Activated T-cell treated with anti-CD3 and anti-CD28 coated beads, Interleukin-2, amount 50 U/mL, for 48 hours (primary cell): ENCODE measurements at places on chromosomes 2 and 18.

DNA sequence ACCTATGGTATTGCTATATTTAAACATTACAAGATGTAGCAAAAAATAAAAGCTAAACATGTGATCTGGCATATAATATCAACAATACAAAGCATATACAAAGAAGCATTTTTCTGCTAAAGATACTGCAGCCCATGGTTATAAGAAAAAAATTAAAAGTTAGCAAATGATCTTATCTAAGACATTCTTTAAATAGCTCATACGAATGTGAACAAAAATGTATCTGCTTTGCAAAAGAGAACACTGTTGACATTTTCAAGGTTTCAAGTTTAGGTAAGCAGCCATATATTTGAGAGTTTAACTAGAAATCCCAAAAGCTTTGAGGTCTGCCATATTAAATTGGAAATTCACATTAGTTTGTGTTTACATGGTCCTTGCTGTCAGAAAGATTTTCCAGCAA, 301.0 kb upstream of the SLC39A10 start:
- DNase-seq = no peak

DNA sequence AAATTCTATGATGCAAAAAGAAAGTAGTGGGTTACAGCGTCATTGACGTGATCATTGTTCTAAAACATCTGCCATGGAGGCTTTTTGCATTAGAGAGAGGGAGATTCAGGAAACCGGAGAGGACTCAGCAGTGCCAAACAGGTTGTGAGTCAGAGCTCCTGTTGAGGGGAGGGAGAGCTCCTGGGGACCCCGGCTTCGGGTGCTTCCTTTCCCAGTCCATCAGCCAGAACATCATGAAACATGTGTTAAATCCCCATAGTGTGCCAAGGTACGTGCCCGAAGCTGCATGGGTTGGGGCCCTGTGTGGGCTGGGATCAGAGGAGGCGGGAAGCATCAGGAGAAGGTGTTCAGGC, 791 bp upstream of the CYRIA start:
- DNase-seq = peak; percentile 28

DNA sequence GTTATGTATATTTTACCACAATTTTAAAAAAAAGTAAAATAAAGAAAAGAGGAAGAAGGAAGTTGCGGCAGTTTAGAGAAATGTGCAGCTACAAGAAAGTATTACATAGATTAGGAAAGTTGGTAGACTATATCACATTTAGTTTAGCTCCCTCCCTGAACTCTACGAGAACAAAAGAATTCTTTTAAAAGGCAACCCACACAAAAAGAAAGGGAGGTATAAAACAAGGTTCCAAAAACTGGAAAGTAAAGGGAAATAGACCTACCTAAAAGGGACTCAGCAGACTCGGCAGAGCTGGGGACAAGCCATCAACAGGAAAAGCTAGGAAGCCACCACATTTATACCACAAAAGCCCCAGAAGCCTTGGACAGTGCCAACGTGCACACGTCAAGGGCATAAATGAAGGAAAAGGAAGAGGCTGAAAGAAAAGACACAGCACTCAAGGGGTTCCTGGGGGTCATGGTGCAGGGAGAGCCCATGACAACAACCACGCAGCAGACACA, 9.1 kb downstream of the TMEM127 start:
- no peak for DNase-seq

GRCh38 chr18:1467461-1467964, 562.8 kb downstream of the ADCYAP1 start:
- no peak for DNase-seq

DNA sequence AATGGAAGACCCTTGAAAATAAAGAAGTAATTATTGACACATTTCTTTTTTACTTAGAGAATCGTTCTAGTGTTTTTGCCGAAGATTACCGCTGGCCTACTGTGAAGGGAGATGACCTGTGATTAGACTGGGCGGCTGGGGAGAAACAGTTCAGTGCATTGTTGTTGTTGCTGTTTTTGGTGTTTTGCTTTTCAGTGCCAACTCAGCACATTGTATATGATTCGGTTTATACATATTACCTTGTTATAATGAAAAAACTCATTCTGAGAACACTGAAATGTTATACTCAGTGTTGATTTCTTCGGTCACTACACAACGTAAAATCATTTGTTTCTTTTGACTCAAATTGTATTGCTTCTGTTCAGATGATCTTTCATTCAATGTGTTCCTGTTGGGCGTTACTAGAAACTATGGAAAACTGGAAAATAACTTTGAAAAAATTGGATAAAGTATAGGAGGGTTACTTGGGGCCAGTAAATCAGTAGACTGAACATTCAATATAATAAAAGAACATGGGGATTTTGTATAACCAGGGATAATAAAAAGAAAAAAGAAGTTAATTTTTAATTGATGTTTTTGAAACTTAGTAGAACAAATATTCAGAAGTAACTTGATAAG, 3.3 kb downstream of the PMAIP1 start:
- no peak for DNase-seq

DNA sequence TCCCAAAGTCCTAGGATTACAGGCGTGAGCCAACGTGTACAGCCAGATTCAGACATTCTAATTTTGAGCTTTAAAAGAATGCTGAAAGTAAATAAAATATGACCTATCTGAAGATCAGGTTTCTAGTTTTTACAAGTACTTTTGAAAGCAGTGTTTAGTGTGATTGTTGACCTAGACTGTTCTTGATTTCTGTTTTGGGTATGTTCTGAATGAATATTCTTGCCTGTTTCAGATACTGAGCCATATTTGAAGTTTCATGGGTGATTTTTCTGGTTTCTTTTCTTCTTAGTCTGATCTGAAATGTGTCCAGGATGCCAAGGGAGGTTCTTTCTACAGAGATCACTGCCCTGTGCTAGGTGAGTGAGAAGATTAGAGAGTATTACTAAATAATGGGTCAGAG, 37.2 kb downstream of the MIB1 start:
- no peak for DNase-seq

GRCh38 chr2:207919164-207919919, 106.0 kb downstream of the PLEKHM3 start:
- no peak for DNase-seq

GRCh38 chr2:128808462-128809258, 490.0 kb upstream of the HS6ST1 start:
- DNase-seq = no peak

DNA sequence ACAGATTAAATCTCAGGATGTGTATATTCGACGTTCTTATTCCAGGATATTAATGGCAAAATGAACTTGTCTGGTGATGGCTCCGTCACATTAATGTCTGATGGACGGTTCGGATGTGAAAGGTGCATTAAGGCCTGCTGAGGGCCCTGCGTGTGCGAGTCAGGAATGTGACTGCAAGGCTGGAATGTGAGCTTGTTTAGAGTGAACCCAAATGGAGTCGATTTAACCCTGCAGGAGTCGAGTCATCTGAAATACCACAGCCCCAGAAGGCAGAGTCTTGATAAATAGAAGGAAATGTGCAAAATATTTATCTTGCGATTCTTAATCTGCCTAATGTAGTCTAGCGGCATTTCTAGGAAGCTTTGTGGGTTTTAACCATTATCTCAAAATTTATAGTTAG, 44.3 kb downstream of the RDH14 start:
- no peak for DNase-seq
